ENCODE measurements at places on chromosomes 3 and 15.

DNA sequence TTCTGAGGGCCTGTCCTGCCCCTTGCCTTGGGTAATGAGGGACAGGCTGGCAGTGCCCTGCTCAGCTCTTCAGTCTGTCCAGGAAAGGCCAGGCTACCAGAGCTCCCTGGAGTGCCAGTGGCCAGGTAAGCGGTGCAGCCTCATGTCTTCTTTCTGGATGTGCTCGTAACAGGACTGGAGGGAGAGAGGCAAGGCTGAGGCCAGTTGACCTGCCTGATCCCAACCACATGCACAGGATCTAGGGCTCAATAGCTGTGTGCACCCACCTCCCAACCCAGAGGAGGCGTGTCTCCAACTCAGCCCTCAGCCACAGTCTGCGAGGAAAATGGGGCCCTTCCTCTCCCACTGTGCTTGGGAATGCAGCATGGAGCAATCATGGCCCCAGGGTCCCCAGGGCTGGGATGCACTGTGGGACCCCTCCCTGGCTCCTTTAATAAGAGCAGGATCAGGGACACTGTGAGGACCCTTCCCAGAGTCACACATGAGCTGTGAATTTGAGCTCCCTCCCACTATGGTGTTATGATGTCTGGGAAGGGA, 22.5 kb downstream of the ALS2CL start:
- DNase-seq, result no peak

GRCh38 chr15:101244889-101245668, 6.8 kb downstream of the CHSY1 start:
- no peak for DNase-seq

DNA sequence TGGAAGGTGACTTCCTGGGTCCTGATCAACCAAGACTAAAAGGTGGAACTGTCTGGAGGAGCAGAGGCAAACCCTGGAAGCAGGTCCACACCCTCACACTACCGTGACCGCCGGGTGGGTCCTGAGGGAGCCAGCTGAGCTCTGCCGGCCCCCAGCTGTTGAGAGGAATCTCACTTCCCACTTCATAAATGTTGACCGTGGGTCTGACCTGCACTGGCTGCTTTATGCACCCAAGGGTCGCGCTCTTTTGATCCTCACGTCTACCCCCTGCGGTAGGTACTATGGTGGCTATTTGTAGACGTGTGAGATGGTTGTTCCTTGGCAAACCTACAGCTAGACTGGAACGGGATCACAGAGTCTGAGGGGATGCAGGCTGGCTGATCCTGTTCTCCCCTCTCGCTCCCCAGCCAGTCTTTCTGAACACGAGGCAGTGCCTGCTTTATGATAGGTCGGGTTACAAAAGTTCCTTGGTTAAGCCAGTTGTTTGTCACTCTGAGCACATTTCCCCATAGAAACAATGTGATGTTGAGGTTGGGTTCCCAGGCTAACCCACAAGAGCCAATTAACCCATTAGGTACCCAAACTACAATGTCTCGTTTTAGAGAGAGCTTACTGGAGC, 113.0 kb upstream of the ETV5 start:
- DNase-seq, result no peak

- peak; percentile 41 for DNase-seq
These were observed 281.1 kb upstream of the PROK2 start for GRCh38 chr3:72065872-72066641.

DNA sequence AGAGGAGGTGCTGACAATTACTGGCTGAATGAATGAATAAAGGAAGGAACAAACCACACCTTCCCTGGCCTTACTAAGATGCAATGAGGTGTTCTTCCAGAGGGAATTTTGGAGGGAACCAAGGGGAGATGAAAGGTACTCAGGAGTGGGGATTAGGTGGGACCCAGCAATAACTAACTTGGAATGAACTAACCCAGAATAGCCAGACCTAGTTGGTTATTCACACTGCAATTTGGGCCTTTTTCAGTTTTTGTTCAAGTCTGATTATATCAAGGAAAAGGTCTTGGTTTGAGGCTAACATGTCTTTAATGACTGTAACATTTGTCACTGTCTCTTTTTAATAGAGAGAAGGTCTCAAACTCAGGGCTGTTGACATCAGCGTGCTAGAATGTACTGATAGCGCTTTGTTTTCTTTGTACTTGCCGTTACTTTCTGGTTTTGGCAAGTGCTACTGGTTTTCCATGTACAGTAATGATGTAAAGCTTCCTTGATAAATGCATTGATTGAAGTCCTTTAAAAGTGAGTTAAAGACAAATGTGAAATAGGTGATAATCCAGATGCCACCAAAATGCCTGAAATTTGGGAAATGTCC, 3.2 kb upstream of the PLXND1 start:
- peak; percentile 39 for DNase-seq

GRCh38 chr15:40130799-40131502, 22.3 kb upstream of the BMF start:
- no peak for DNase-seq

- DNase-seq, result no peak
These were observed 35.8 kb downstream of the ANAPC13 start for GRCh38 chr3:134449951-134450350.

Data from OCI-M1 (cell line).